ENCODE measurements at places on chromosomes 5 and 9.

DNA sequence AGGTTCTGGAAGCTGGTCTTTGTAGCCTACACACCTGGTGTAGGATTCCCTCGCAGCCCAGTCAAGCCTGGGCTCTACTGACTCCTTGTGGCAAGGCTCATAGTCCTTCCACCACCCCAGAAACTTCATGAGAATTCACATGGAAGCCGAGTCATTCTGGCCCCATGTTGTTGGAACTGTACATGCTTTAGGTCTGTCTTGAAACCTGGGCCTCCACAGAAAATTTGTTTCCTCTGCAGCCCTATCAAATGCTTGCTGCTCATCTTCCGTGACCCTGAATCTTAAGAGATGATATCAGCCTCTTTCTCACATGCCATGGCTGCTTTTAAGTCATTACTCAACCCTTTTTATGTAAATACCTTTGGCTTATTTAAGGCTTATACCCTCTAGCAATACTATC is 113.4 kb upstream of the GRHPR start:
- DNase-seq, result no peak

GRCh38 chr9:135139366-135139959 is 52.0 kb downstream of the OLFM1 start:
- no peak for DNase-seq

DNA sequence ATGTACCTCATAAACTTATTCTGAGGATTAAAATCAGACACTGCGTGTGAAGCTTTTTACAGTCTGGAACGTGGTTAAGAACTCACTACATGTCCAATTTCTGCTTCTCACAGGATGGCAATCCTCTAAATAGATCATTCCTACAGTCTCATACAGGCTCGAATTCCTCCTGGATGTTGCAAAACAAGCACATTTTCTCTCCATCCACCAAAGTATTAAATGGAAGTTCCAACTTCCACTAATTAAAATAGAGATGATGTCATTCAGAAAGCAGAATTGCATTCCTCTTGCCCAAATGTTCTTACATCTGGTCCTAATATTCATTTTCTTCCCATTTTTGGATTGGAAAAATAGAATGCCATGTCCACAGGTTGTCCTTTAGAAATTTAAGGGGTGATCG is 145.5 kb upstream of the PCA3 start:
- no peak for DNase-seq

- no peak for DNase-seq
Observed at GRCh38 chr5:178377583-178378270, 145.1 kb upstream of the PHYKPL start.

DNA sequence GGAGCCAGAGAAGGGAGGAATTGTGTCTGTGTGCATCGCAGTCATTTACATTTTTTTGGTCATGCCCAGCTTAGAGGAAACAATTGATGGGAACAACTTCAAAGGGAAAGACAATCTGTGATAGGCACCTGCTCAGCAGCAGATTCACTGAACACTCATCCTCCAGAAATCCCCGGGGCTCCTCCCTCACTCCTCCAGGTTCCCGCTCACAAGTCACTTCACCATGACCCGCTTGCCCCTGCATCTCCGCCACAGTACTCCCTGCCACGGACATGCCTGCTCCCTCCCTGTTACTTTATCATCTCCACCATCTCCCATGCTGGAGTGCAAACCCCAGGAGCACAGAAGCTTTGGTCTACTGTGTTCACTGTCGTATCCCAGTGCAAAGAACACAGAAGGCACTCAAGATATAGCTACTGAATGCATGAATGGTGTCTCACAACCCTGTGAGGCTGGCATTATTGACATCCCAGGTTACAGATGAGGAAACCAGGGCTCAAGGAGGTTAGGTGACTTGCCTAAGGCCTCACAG is 16.2 kb downstream of the LHX6 start:
- no peak for DNase-seq

- no peak for DNase-seq
Observed at GRCh38 chr5:79636981-79637733, 24.9 kb downstream of the TENT2 start.

DNA sequence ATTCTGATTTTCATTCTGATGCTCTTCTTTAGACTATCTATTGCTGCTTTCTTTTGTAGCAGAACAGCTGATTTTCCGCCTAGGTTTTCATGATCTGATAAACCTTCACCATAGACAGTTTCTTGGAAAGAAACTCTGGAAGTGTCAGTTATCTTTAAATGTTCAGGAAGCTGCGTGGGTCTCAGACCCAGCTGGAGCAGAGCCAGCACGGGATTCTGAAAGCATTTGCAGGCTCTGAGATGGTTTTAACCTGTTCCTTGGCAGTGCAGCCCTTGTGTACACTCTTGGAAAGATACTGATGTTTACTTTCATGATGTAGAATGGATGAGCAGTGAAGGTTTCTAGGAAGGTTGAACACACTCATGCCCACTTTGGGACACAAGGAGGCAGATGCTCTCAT is 178.0 kb upstream of the DMRT1 start:
- DNase-seq, result no peak

DNA sequence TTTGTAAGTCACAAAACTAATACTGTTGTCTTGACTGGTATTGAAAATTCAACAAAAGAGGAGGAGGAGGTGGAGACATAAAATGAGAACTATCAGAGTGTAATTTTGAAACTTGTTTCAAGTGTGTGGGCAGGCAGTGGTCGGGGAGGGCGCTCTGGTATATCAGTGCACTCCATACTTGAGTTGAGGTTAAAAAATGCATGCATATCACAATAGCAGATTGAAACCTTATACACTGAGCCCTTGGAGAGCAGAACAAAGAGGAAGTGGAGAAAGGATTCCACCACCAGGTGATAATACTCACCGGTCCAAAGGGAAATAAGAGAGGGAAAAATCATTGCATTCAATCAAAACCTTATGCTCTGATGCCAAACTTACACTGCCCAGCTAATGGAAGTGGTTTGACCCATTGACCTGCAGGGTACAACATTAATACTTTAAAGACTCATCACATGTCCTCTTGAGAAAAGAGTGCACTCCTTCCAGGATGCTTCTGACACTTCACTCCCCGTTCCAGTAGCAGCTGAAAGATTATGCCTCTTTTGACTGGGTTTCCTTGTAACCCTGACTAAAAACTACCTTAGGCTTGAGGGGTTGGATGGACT is 79.5 kb upstream of the FAM169A start:
- DNase-seq, result no peak

DNA sequence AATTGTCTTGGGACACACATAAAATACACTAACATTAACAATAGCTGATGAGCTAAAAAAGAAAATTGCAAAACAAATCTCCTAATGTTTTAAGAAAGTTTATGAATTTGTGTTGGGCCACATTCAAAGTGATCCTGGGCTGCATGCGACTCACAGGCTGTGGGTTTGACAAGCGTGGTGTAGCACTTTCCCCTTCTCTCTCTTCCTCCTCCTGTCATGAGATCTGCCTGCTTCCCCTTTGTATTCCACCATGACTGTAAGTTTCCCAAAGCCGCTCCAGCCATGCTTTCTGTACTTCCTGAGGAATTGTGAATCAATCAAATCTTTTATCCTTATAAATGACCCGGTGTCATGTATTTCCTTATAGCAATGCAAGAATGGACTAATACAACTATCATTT is 178.0 kb downstream of the TLR4 start:
- DNase-seq, result no peak

DNA sequence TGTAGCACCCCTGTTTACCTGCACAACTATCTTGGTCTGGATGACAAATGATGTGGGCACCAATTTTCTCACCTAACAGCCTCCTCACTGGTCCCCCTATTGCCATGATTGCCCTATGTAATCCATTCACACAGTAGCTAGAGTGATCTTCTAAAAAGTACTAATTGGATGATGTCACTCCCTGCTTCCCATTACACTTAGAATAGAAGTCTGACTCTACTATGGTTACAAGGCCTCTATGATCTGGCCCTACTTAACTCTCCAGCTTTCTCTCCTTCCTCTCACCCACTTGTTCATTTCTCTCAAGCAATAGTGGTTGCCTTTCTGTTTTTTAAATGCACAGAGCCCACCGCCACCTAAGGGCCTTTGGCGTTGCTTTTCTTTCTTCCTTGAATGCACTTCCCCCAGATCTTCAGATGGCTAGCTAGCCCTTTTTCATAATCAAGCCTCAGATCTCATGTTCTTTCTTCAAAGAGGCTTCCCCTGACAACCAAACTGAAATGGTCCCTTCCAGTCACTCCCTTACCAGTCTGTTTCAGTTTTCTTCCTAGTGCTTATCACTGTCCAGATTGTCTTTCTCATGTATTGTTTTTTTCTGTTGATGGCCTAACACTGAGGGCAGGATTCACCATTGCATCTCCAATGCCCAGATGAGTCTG is 8.7 kb downstream of the IGIP start:
- DNase-seq, result no peak

GRCh38 chr9:137972988-137973470 is 95.4 kb downstream of the CACNA1B start:
- DNase-seq, result no peak

DNA sequence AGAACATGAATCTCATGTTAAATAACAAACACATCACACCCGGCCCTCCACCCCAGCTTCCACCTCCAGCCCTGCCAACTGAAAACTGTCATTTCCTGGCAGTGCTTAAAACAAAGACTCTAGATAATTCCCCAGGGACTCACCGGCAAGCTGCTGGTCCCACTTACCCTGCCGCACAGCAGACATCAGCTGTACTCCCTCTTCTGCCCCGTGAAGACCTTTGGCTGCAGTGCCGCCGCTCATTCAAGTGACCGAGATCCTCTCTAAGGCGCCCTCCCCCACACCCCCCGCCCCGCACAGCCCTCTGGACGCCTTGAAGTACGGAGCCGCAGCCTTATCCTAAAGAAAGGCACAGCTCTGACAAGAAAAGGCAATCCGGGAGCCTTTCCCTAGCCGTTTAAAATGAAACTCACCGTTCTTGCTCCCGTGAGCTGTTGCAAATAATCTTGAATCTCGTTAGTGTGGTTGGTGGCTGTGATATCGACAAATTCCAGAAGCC is 434 bp downstream of the GLRX start:
- no peak for DNase-seq

DNA sequence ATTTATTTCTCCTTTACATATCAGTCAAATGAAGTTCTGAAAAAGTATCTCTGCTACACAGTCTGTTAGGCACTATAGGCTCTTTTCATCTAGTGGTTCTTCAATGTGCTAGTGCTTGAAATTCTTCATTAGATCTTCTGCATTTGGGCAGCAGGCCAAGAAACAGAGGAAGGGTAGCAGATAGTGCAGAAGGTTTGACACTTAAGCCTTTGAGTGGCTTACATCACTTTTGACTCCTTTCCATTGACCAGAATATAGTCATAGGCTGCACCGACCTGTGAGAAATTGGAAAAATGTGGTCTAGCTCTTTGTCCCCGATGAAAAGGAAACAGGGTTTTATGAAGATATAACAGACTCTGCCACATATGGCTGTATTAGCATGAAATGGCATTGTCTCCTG is 459.5 kb upstream of the PTGER4 start:
- no peak for DNase-seq

GRCh38 chr5:57313716-57314115 is 139.9 kb downstream of the GPBP1 start:
- no peak for DNase-seq

- no peak for DNase-seq
Observed at GRCh38 chr5:14267166-14267838, 124.2 kb downstream of the TRIO start.

DNA sequence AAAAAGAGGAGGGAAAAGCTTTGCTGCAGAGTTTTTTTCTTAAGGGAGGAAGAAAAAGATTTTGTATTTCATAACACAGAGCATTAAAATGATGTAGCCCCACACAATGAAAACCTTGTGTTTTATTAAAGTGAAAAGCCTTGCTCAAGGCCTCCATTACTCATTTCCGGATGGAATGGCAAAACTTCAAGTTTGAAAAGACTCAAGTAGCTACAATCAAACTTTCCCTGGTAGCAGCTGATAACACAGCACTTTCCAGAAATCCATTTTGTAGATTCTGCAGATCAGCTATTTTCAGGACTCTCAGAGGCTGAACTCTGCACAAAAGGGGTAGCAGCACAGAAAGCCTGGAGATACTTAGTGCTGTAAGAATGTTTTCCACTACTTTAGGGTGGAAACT is 374.8 kb downstream of the NFIB start:
- peak; percentile 71 for DNase-seq

GRCh38 chr9:81676395-81676794 is 13.0 kb downstream of the TLE1 start:
- no peak for DNase-seq

- no peak for DNase-seq
Observed at GRCh38 chr5:23411994-23412393, 95.4 kb upstream of the PRDM9 start.

DNA sequence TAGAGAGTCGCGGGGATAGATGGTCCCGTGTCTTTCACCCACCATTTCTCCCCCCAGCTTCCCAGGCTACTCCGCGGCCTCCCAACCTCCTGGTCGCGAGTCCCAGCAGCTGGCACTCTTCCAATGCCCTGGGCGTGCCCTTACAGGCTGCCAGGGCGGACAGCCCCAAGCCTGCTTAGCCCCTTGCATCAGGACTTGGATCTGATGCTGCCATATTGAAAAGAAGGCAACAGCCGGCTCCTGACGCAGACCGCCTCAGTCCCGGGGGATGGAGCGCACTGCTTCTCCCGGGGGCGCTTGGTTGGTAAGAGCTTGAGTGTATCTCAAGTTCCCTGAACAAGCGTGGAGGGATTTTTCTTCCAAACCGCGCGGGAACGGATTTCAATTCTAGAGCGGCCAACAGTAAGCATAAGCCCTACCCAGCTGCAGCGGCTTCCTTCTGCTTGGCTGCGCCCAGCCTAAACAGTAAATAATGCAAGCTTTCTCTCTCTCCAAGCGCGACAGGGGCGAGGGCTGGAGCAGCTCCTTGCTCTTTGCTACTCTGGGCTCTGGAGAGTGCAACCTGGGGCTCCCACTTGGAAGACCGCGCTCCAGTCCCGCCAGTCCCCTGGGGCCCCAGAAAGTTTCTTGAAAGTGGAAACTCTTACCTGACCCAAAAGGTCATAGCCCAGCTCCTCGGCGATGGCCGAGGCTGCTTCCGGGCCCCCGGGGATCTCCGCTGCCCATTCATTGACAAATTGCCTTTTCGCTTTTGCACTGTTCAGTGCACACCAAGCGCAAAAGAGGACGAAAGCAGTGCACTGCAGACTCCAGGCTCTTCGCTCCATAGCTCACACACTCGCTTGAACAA is 607 bp downstream of the PCSK1 start:
- peak; percentile 8 for DNase-seq

GRCh38 chr5:98637116-98637515 is 136.3 kb upstream of the RGMB start:
- DNase-seq, result no peak

DNA sequence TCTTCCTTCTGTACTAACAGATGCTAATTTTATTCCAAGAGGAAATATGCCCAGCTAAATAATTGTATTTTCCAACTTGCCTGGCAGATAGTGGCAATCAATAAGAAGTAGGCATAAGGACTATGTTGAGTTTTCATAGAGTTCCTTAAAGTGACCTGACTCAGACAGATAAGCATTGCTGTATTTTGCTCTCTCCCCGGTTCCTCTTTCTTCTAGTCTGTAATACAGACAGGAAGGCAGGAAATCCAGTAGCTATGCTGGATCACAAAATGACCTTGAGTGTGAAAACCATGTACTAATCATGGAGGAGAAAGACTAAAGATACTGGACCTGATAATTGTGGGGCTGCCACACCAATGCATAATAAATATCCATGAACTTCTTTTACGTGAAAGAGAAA is 701.7 kb downstream of the CETN3 start:
- DNase-seq, result no peak
